ENCODE measurements at places on chromosomes 4 and X. TPM values are rescaled to one million over a fixed set of nuclear protein-coding genes. Genes with fewer than 3 reads are reported as not detected.

GRCh38 chr4:3323071-3323481 lies 30.3 kb downstream of the RGS12 start:
- DNase-seq, result no peak

The HERC3 gene
- 14.0 TPM for total RNA-seq

The FGF13 gene
- 1.3 TPM for total RNA-seq

DNA sequence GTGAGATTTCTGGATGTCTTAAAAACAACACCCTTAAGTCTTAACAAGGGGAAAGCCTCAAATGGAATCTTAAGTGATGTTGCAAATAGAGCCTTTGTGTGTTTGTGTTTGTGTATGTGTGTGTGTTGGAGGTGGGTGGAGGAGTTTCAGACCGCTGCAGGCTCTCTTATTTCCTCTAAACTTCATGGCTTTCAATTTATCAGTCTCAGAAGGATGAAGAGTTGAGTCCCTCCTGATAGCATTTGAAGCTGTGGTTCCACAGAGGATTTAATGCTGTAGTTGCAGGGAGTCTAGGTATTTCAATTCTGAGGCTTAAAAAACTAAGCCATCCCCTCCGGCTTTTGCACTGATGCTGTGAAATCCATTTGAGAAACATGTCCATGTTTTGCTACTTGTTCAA lies 4.3 kb upstream of the AGA start:
- no peak for DNase-seq

DNA sequence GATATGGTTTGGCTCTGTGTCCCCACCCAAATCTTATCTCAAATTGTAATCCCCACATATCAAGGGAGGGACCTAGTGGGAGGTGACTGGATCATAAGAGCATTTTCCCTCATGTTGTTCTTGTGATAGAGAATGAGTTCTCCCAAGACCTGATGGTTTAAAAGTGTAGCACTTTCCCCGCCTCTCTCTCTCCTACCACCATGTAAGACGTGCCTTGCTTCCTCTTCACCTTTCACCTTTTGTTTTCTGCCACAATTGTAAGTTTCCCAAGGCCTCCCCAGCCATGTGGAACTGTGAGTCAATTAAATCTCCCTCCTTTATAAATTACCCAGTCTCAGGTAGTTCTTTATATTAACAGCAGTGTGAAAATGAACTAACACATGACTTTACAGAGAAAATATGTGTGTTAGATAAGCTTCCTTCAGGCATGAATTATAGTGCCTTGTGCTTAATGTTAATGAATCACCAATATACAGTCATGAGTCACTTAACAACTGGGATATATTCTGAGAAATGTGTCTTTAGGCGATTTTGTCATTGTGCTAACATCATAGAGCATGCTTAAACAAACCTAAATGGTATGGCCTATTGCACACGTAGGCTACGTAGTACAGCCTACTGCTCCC lies 37.9 kb downstream of the PDGFC start:
- peak; percentile 98 for DNase-seq

The HSD17B13 gene
- not detected for total RNA-seq

GRCh38 chrX:11888421-11888820 lies 130.4 kb downstream of the MSL3 start:
- DNase-seq, result peak; percentile 43

The STK32B gene
- total RNA-seq, result 0.91 TPM

GRCh38 chr4:40255393-40256281 lies 58.8 kb downstream of the RHOH start:
- DNase-seq, result peak; percentile 95

DNA sequence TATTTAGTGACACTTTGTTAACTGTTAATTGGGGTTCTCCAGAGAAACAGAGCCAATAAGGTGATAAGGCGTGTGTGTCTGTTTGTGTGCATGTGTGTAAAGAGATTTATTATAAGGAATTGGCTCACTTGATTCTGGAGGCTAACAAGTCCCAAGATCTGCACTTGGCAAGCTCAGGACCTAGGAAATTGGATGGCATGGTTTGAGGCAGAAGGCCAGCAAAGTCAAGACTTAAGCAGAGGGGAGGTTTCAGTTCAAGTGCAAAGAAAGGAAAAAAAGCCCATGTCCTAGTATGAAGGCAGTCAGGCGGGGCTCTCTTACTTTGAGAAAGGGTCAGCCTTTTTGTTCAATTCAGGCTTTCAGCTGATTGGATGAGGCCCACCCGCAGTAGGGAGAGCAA lies 314.1 kb downstream of the BMPR1B start:
- no peak for DNase-seq

DNA sequence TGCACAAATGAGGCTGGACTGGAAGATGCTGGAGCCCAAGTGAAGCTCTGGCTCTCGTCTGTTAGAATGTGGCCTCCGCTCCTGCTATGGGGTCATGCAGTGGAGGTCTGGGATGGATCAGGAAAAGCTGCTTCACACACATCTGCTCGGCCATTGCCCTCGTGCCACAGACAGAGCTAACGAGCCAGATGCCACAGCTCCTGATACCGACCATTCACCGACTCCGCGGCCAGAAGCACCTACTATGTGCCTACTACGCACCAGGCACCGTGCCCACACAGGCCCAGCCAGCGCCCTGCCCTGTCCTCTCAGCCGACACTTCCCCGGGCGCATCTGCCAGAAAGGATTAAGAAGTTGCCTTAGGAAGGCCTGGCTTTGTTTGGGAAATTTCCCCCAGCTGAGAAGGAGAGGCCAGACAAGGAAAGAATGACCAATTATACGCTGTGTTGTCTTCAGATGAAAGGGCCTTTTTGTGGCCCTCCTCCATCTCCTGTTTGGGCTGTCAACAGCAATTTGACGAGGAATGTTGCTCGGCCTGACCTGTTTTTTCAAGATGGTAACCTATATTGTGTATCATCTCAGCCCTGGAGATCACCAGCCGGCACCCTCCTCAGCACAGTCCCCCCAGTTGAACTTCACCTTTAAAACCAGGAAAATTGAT lies 34.3 kb downstream of the HMX1 start:
- no peak for DNase-seq

The PROM1 gene
- total RNA-seq, result not detected

DNA sequence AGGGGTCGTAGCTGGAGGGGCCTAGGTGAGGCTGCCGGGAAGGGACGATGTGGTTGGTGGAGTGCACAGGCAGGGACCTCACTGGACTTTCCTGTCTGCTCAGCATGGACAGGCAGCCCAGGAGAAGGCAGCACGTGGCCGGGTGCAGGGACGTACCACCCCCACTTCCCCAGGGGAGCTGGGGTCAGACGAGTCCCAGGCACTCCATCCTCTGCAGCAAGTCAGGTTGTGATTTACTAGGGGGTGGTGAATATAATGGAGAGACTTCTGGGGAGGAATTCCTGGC lies 1.5 kb upstream of the CTBP1 start:
- DNase-seq, result no peak

DNA sequence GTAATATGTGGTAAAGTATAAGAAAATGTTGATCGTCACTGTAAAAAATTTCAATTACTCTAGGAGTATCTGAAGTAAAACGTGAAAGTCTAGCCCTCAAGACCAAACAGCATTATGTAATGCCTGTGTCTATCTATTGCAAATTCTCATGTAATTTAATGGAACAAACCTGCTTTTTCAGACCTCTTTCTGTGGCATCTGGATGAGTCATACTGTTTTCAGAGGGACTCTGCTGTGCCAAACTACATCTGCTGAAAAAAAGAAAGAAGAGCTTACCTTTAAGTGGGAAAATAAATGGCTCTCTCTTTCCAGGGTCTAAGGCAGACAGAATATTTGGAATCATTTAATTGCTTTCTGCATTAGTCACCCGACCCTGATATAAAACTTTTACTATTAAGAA lies 89.8 kb upstream of the ARMCX2 start:
- DNase-seq, result no peak

GRCh38 chr4:41509451-41509866 lies 28.5 kb upstream of the LIMCH1 start:
- no peak for DNase-seq

The SMPX gene
- not detected for total RNA-seq

- no peak for DNase-seq
Measured at GRCh38 chrX:56765811-56766553, 36.9 kb downstream of the NBDY start.

The NPY5R gene
- total RNA-seq, result not detected

The OSTC gene
- 99.8 TPM for total RNA-seq

The RHOXF2 gene
- not detected for total RNA-seq

The DUX4 gene
- total RNA-seq, result 0.78 TPM

DNA sequence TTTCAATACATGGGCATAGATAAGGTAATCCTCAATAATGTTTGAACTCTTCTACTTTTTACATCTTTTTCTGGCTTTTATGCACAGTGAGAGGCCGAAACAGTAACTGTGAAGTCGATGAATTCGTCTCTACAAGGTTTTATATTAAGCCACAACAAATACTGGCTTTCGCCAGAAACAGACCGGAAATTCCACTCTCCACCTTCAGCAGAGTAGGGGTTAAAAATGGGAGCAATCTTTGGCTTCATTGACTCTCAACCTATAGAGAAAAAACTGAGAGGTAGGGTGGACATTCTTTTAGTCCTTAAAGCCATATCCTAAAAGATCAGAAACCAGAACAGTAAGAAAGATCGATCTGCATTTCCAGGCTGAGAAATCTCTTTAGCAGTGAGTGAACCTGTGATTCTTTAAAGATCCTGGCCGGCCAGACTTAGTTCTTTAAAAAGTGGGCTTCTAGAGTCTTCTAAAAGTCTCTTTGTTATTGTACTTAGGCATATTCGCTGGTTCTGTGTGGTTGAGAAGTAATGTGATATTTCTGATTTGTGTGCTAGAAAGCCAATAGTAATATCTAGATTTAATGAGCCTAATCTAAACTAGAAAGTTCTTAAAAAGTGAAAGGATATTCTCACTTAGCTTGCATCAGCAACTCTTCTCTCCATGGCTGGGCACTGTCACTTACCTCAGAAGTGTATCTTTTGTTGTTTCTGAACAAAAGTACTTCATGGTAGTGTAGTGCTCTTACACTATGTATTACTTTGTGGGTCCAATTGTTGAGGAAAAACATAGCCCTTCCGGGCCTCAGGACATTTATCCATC lies 2.0 kb downstream of the HSPA4L start:
- DNase-seq, result peak; percentile 59

- DNase-seq, result no peak
Measured at GRCh38 chrX:38474543-38474942, 86.8 kb upstream of the TSPAN7 start.

The FRMPD4 gene
- 0.24 TPM for total RNA-seq

- DNase-seq, result peak; percentile 96
Measured at GRCh38 chr4:82394896-82395295, 21.1 kb upstream of the HNRNPD start.

The NBDY gene
- total RNA-seq, result 12.5 TPM

The CXCL11 gene
- 0.35 TPM for total RNA-seq

The FREM3 gene
- not detected for total RNA-seq

DNA sequence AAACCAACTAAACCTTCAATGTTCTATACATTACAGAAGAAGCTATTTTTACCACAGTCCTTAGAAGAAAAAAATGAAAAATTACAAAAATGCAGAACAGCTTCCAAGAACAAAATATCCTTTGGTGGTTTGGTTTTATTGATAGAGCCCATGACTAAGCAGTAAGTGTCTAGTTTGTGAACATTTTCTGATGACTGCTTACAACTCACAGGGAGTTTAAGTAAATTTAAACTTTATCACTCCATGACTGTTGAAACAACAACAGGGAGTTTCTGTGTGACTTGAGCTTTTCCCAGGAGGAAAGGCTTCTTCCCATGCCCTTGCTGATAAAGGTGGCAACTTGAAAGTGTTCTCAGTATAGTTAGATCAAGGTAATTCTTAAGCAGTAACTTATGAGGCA lies 2.9 kb downstream of the PF4 start:
- peak; percentile 80 for DNase-seq

The MORC4 gene
- total RNA-seq, result 28.1 TPM

DNA sequence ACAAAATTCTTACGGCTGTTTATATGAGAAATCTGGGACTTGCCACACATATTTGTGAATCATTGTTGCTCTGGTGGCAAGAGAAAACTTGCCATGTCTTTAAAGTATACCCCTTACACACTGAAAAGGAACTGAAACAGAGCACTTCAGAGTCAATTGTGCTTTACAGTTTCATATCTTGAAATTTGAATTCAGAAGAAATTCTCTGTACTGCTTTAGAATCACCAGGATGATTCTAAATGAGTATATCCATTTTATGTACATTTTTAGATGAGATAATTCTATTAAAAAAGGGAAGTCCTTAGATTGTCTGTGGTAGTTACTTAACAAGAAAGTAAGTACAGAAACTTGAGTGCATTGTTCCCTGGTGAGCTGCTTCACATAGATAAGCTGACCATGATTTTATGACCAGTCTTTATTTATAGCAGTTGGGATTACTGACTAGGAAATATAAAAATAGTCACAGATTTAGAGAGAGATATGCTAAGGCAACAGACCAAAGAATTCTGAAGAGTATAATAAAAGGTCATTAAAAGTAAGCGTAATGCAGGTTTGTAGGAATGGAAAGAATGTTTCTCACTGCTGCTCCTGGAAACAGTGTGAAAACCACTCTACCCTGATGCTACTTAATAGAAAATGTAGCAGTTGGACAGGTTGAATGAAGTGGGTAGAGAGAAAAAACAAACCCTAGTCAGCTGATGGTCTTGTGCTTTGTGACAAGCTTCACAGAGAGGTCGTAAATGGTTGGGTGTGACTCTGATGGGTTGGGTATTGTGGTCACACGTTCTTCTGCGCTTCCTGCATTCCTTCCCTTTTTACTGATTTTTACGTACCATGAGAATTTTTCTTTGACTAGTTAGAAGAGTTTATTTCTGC lies 41.0 kb downstream of the FNIP2 start:
- peak; percentile 58 for DNase-seq

DNA sequence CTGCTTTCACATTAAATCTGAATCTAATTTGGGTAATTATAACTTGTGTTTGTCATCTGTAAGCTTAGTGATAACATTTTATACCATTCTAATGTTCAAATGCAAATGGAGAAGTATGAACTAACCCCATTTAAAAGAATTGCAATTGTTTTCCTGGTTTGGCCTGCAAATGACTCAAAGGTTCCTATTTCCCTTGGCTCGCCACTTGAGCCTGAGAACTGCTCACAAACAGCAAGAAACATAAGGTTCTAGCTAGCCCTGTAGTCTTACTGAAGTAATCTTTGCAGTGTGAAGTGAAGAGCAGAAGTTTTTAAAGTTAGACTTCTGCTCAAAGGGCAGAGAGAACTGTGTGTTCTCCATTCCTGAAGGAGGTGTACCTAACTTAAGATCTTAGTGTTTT lies 27.2 kb downstream of the UPRT start:
- DNase-seq, result no peak

The CORIN gene
- total RNA-seq, result 0.19 TPM
